ENCODE measurements at places on chromosomes 4 and X.

- DNase-seq: no peak
These were observed 171.0 kb upstream of the RPS6KA3 start for GRCh38 chrX:20437683-20438082.

DNA sequence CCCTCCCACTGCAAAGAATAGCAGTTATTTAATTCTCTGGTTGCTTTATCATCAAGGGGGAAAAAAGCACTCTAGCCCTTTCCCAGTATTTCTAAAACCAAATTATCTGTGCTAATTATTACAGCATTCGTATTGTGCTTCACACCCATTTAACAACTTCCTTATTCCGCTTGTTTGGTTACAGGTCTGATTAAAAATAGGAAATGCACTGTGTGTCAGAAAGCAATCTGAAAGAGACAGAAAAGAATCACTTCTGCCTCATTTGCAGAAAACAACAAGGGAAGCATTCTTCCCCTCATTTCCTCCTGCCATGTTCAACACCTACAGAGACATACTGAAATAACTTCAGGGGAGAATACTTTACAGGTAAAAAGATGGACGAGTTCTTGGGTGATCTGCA lies 114.9 kb upstream of the MAP3K15 start:
- no peak for DNase-seq

GRCh38 chrX:74736450-74736849 lies 122.0 kb upstream of the RLIM start:
- no peak for DNase-seq

DNA sequence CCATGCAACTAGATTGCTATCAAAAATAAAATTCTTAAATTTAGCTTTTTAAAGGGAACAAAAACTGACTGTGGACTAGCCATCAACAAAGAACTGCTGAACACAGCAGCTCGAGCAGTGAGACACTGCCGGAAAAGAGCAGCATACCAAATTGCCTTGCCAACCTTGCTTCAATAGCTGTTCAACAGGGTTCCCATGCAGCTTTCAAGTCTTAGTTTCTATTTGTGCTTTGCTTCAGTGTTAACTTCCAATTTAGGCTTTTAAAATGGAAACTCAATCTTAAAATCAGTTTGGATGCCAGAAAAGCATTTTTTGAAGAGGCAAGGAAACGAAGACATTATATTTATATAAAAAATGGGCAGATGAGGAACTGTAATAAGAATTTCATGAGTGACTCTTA lies 463.4 kb upstream of the MAGEB18 start:
- DNase-seq: no peak

DNA sequence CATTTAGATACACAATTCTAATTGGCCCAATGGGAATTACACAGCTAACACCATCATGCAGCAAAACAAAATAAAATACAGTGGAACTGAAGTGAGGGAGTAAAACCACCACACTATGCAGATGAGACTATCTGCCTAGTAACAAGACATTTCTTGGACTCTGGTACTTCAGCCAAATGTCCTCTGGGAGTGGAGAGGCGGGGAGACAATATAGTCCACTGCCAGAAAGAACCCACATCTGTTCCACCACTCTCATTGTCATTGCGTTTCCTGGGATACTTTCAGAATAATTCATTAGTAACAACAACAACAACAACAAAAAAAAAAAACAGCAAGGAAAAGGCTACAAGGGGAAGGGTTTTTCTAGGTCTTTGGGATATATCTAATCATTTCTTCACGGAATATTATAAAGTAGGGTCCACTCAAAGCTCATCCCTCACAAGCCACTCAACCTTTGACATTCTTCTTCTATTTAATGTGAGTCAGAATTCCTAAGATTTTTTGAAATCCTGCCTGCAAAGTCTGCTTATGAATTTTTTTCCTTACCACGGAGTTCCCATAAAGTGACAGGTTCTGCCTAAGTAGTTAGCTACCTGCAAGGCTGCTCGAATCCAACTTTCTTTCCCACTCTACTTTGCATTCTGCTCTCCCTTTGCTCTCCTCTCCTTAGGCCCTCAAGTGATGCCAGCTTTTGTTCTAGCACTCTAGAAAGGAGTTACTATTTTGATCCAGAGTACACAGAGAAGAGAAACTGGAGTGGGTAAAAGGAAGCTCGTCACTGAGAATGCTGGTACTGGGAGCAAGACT lies 254.6 kb downstream of the CHIC1 start:
- no peak for DNase-seq

GRCh38 chr4:140858897-140859296 lies 102.7 kb upstream of the TBC1D9 start:
- no peak for DNase-seq

- DNase-seq: no peak
These were observed 365.2 kb downstream of the PRDM5 start for GRCh38 chr4:120557372-120557771.

GRCh38 chr4:170671171-170671570 lies 581.4 kb upstream of the AADAT start:
- no peak for DNase-seq

DNA sequence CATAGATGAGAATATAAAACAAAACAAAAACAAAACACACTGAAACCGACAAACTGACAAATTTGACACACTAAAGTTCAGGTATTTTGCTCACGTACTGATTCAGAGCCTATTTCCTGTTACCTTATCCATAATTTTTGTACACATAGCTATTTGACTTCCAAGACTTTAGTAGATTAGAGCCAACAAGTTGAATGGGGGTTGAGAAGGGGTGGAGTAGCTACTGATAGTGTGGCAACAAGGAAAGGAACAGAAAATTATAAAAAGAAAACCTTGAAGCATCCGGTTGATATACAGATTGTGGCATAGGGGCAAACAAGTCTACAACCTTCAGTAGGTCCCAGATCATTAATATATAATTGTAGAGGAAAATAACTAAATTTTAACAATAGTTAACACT lies 92.3 kb upstream of the RASGEF1B start:
- no peak for DNase-seq

DNA sequence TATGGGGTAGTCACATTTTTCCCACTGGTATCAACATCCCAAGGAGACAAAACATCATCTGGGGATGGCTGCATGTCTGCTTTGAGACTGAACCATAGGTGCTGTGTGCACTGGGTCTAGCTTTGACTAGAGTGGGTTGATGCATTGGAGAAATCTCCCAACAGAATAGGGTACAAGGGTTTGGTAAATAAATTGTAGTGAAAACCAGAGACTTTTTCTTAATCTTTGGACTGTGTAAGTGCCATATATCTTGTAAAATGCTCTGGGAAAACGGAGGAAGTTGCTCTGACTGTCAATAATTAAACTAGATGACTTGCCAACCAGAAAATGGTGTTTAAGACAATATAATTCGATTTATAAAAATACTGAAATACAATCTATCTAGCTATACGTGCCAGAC lies 1064.0 kb upstream of the SLIT2 start:
- no peak for DNase-seq

DNA sequence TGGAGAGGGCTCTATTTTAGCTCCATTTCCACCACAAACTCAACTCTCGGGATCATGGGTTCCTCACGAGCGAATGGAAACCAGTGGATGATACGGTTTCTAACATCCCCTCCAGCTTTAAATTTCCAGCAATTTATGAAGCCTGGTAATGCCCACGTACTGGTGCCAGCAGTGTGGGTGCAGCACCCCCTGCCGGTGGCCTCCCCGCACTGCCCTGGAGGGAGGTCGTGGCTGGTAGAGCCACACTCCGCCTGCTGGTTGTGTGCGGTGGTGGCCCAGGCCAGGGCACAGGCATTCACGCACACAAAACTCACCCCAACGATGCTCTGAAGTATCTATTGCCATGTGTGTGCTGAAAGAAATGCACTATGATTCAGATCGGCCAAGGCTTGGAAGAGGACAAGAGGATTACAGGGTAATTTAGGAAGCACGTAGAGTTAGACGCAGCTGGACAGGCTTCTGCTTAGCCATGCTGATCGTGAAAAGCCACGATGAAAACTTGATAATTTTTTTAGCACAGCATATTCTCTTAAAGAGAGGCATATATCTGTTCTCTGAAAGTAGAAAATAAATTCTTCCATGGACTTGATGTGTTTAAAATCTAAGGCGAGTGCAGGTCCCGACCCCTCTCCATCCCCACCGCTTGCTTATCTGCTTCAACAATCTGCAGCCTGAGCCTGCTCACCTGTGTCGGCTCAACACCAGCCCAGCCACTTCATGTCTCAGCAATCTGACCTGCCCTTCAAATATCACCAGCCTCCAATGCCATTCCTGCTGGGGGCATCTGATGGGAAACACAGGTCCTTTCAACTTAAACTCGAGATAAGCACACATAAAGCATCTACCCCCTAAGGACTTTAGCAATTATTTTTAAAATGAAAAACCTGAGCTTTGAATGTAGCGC lies 59.1 kb downstream of the SCD5 start:
- no peak for DNase-seq

DNA sequence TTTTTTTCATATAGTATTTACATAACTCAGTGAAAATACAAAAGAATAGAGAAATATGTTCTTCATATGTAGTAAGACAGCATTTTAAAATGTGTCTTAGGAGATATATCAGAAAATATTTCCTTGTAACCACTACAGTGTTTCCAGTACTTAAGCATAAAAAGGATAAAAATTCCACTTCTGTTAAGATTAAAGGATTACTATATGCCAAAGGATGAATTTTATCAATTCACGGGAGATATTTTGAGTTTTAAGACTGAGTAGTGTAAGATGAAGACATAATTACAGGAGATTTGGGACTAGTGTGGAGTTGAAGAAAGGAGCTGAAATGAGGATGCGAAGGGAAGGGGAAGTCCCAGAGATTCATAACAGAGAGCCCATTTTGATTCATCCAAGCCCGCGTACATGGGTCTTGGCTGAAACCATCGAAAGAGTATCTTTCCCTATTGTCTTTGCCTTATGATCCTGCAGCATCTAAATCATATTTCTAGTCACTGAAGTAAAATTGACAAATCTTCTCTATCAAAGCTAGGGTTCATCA lies 58.7 kb downstream of the MAD2L1 start:
- no peak for DNase-seq

DNA sequence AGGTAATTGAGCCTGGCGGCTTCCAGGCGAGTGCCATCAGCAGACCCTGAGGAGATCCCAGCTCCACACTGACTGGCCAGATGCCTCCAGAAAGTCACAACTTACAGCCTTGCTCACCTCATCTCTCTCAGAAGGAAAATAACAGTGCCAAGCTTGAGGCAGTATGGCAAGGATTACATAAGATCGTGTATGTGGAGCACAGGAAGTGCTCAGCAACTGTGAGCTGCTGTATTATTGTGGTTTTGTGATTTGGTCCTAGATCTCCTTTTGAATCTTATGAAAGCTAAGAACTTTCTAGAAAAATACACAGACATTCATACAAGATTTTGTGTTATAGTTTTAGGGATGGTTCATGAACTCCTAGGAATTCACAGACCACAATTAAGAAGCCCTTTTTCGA lies 14.0 kb downstream of the RASL11B start:
- DNase-seq: no peak

- DNase-seq: no peak
These were observed 12.2 kb upstream of the TMEM128 start for GRCh38 chr4:4260185-4260751.

DNA sequence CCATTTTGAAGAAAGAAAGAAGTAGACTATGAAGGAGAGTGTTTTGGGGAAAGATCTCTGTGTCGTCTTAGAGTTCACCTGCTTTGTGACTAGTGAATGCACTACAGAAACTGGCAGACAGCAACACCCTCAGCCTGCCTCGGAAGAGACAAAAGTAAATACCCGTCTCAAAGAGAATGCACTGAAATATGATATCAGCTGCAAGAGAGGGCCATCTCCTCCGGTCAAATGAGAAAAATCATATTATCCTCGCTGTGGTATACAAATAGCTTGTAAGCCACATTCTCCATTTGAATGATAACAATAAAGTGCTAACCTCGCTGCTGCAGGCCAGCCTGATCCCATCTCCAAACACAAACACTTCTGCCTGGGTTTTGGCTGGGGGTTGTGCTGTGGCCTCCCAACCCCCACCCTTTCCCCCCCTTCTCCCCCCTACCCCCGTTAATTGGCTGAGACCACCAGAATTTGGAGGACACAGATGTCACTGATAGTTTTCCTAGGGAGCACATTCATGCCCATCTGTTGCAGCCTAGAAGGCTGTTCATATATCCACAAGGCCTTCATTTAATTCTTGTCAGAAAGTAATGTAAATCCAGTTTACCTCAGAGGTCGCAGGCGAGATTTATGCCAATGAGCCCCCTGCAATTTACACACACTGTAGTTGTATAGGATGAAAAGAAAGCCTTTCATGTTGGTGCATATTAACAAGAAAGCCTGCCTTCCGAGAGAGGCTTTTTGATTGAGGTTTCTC lies 46.3 kb downstream of the ALPK1 start:
- DNase-seq: no peak

DNA sequence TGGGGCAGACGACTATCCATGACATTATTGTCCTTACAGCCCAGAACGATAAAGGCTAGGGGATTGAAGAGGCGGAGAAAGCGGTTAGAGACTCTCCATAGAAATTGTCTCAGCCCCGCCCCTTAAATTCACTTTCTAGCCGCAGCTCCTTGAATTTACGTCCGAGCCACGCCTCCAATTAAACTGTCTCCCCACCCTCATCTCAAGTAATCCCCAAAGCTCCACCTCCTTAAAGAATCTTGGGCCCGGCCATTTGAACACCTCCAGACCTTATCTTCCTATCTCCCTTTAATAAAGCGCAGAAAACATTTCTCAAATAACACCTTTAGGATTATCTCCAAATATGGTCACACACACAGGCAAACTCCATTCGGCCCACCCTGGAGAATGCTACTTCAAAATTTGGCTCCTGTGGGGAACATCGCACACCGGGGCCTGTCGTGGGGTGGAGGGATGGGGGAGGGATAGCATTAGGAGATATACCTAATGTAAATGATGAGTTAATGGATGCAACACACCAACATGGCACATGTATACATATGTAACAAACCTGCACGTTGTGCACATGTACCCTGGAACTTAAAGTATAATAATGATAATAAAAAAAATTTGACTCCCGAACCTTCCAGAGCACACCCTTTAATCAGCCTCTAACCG lies 7.2 kb upstream of the MAGIX start:
- DNase-seq: no peak

- peak; percentile 60 for DNase-seq
These were observed 82.4 kb upstream of the CLCN4 start for GRCh38 chrX:10074241-10074941.

DNA sequence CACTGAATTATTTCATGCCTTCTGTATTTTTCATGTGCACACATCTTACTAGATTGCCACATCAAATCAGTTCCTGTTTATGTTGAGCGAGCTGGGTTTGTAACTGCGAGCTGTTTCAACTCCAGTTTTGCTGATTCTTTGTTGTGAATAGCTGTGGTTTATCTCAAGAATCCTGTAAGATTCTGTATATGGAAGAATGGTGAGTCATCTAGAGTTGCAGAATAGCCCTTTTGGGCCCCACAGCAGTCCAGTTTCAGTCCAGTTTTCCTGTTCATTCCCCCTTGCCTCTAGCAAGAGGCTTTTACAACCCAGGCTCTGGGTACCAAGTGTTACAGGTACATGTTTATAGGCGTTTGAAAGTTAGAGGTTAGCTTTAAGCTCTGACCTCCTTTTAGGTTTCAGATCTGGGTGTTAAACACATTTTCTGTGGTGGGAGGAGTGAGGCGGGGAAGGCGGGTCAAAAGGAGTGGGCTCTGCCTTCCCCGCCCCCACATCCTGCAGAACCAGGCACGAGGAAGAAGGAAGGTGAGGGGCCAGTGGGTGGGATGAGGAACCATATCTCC lies 32.7 kb downstream of the TBC1D14 start:
- peak; percentile 63 for DNase-seq

GRCh38 chr4:25043548-25043947 lies 12.8 kb upstream of the LGI2 start:
- DNase-seq: no peak

- no peak for DNase-seq
These were observed 376.0 kb downstream of the RAB28 start for GRCh38 chr4:13108096-13108495.

Data from epithelial cell of prostate (primary cell).